ENCODE measurements at places on chromosomes 2 and 18.

- no peak for DNase-seq
These were observed 17.4 kb downstream of the RTTN start for GRCh38 chr18:70188113-70188512.

GRCh38 chr2:124046332-124046731, 21.2 kb downstream of the CNTNAP5 start:
- DNase-seq = no peak

- no peak for DNase-seq
These were observed 129.1 kb downstream of the TSN start for GRCh38 chr2:121884511-121884921.

GRCh38 chr18:944440-944839, 39.8 kb downstream of the ADCYAP1 start:
- no peak for DNase-seq

DNA sequence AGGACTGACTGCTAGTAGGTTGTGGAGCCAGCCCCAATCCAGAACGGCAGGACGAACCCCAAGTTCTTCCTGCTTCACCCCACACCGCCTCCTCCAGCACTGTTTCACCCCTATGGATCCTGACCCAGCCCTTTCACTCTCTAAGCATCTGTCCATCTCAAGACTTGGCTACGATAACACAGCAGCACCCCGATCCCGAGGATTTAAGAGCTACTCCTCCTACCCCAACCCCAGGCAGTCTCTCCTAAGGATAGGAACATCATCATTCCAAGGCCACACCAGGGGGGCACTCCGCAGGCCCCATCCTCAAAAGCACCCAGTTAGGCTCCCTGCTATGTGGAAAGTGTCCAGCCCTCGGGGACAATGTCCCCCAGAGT, 645 bp downstream of the KCTD18 start:
- DNase-seq = peak; percentile 2

GRCh38 chr2:234967201-234967869, 15.5 kb downstream of the SH3BP4 start:
- DNase-seq = no peak

DNA sequence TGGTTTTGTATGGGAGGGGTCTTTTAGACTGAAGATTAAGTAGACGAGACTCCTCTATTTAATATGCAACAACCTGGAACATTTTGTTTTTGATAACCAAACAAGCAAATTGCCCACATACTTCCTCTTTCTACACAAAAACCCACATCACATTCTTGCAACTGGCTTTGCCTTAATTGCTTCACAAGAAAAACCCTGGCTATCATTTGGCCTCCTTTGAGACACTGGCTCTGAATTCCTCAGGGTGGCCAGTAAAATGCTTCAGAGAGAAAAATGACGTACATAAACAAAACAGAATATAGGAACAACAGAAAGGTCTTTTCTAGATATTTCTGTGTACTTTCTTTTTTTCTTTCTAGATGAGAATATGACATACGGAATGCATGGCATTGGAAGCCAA, 103.0 kb downstream of the TRIB2 start:
- DNase-seq = no peak

- DNase-seq = no peak
These were observed 395.0 kb upstream of the TCF4 start for GRCh38 chr18:55982992-55983391.

GRCh38 chr2:134639265-134639664, 79.5 kb downstream of the TMEM163 start:
- no peak for DNase-seq

DNA sequence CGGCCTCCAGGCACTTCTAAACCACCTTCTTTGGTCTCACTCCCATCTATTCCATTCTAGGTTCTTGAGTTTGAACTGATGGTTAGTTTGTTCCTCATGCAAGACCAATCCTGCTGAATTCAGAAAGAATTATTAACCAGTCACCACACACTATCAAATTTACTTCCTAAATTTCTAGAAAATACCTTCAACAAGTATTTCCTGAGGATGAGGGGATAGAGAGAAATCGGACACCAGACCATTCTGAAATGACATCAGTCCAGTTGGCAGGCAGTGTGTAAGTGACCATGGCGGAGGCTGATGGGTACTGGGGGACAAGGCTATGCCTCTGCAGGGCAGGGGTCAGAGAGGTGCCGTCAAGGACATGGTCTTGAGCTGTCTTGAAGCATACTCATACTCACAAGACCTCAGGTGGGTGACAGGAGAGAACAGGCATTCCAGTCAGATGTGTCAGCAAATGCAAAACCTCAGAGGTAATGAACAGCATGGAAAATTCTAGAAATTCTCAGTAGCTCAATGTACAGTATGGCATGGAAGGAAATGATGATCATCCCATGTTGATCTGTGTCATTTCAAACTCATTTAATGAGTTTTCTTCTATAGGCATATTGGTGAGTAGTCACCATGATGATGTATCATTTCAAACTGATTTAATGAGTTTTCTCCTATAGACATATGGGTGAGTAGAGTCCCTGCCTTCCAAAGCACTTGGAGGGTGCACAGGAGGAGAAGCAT, 119.6 kb downstream of the DDX1 start:
- no peak for DNase-seq

DNA sequence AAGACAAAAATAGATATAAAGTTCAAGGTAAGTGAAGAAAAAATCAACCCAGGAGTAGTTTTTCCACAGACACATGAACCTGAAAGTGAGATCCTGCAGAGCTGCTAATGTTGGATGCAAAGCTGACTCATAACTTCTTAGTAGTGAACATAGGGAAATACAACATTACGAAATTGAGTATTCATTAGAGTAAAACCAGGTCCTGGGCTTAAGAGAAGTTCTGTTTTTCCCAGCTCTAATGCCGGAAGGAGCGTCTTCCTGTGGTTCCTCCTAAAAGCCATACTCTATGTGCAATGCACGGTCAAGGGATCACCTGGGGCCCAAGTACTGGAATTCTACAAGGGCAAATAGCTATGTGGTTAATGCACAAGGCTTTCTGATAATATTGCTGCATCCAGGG, 141.7 kb downstream of the RBMS1 start:
- no peak for DNase-seq

- DNase-seq = no peak
These were observed 18.6 kb downstream of the LONRF2 start for GRCh38 chr2:100303744-100304143.

- DNase-seq = no peak
These were observed 50.8 kb upstream of the FANCL start for GRCh38 chr2:58291726-58292438.

DNA sequence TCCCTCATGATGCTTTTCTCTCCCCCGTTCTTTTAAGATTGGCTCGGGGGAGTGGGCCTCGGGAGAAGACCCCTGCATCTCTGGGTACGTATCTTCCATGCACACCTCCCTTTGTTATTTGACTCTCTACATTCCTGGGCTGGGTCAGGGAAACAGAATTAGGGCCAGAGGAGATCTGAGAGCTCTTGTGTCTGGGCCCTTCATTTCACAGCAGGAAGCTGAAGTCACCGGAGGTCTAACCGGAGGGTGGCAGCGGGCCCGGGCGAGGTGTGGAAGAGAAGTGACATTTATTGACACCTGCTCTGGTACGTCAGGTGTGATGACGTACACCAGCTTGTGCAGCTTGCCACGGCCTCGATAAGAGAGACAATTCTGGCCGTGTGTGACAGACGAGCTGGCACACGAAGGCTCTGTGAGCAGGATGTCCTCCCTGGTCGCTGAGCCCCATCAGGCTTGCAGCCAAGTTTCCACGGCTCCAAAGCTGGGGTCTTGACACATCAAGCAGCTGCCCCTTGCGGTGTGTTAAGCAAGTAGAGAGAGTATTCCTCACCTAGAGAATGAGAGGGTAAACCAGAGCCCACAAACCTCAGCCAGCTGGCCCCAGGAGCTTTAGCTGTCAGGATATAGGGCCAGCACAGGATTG, 30.4 kb downstream of the TOGARAM2 start:
- peak; percentile 70 for DNase-seq

GRCh38 chr2:28544922-28545589, 49.2 kb downstream of the PLB1 start:
- DNase-seq = no peak

DNA sequence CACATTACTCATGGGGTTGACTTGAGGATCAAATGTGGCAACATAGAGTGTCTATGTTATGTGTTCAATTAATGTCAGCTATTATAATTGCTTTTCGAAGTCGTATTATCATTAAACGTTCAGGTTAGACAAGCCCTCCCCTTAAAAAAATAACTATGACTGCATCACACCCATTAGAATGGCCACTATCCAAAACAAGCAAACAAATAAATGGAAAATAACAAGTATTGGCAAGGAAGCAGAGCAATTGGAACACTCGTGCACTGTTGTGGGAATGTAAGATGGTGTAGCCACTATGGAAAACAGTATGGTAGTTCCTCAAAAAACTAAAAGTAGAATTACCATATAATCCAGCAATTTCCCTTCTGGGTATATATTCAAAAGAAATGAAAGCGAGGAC, 10.0 kb upstream of the CTIF start:
- no peak for DNase-seq

DNA sequence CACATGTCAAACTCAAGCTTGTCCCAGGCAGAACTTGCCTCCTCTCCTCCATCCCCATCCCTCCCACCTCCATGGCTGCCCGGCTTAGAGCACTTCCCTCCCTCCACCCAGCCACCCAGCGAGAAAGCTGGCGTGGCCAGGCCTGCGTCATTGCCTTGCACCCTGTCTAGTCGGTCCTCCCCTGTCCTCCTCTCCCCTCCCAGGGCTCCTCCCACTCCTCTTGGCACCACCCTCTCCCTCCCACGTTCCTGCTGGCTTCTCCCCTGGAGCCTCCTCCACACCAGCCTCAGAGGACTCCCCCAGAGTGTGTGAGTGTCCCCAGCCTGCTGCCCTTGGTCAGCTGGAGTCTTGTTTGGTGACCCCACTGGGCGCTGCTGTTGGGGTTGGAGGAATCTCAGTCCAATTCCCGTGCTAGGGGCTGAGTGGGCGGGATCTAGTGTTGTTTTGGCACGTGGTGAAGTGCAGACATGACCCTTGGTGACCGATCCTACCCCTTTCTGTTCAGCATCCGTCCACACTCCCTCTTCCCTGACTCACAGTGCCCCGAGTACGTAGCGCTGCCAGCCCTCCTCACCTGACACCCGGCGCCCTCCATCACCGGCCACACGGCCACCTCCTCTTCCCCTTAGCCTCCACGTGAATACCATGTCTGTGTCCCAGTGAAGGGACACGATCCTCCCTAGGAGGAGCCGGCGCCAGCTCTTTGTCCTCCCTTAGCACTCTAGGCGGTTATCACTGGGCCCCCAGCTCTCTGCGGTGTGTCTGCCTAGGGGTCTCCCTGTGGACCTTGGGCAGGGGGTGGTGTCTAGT, 41.4 kb downstream of the ATP6V1C2 start:
- no peak for DNase-seq

Measured in NCI-H1694 (cell line).